Activated T-helper 1 cell treated with Interleukin-2 at 50 U/mL for 16 hours (primary cell): ENCODE measurements at places on chromosomes 4 and X.

DNA sequence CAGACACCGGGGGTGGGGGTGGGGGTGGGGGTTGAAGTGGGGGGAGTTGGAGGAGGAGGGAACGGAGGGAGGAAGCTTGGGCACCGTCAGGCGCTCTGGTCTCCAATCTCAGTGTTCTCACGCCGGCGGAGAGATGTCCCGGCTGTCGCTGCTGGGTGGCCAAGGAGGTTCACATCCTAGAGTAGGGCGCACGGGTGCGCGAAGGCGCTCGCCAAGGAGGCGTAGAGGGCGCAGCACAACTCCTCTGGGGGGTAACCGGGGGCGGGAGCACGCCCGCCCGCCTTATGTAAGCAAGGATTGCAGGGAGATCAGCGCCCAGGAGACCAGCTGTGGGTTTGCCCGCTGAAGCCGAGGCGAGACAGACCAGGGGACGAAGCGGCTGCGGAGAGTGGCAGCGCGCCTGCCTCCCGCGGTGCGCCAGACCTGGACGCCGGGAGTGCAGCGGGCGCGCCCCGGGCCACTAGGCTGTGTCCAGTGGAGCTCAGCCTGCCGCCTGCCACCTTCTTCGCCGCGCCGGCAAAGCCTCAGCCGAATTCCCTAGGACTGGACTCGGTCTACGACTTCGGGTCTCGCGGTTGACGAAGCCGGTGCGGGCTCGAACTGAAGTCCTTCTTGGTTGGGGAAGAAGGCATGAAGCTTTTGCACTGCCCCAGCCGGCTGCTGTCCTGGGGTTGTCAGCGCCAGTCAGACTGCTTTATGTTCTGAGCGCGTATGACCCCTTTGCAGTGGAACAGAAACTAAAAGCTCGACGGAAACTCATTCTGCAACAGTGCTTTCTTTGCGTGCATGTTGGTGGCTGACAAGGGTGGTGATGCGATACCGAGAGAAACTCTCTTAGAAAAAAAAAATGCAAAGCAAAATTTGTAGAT is 707 bp upstream of the UNC5C start:
- no peak for DNase-seq

GRCh38 chr4:132001542-132001941 is 1147.6 kb upstream of the PCDH10 start:
- no peak for DNase-seq

- DNase-seq = no peak
Observed at GRCh38 chr4:99408346-99408745, 26.8 kb downstream of the ADH7 start.

DNA sequence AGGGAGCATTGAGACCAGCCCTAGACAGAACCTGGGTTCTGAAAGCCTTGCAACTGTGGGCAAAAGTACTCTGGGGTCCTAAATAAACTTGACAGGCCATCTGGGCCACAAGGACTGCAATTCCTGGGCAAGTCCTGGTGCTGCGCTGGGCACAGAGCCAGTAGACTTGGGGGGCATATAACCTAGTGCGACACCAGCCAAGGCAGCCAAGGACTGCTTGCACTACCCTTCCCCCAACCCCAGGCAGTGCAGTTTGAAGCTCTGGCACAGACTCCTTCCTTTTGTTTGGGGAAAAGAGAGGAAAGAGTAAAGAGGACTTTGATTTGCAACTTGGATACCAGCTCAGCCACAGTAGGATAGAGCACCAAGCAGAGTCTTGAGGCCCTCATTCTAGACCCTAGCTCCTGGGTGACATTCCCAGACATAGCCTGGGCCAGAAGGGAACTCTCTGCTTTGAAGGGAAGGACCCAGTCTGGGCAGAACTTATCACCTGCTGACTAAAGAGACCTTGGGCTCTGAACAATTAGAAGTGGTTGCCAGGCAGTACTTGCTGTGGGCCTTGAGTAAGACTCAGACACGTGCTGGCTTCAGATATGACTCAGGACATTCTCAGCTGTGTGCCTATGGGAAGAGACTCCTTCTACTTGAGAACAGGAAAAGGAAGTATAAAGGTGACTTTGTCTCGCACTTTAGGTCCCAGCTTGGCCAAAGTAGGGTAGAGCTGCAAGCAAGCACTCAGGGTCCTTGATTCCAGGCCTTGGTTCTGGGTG is 522.8 kb downstream of the GLUD2 start:
- no peak for DNase-seq

DNA sequence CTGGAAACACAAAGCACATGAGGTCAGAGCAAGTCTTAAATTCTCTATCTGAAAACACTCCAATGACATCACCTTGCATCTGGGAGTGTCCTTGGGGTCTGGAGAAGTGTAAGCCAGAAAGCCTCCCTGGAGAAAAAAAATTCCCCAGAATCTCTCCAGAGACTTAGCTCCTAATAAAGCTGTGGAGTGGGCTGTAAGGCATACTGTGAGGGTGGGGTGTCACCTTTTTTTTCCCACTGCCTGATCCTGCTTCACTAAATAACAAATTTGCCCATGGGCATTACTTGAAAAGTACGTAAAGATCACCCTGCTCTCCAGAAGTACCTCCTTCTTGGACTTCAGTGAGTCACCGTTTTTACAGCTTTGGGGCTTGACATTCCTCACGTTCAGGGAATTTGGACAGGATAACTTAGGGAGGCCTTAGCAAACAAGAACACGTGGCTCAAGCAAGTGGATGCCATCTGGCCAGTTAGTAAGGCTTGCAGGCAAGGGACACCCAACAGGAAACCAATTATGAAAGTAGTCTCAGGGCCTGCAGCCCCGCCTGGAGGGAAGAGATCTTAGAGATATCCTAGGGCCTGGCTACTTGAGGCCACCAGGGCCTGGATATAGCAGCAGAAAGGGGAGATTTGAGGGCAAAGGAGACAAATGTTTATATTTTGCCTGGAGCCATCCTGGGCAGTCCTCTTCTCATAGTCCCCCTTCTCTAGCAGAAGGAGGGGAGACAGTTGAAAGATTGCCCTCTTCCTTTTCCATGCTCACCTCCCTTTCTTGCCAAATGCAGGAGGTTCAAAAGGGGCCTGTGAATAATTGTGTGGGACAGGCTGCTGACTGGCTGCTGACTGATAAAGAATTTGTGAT is 60.1 kb upstream of the PLAC1 start:
- no peak for DNase-seq

DNA sequence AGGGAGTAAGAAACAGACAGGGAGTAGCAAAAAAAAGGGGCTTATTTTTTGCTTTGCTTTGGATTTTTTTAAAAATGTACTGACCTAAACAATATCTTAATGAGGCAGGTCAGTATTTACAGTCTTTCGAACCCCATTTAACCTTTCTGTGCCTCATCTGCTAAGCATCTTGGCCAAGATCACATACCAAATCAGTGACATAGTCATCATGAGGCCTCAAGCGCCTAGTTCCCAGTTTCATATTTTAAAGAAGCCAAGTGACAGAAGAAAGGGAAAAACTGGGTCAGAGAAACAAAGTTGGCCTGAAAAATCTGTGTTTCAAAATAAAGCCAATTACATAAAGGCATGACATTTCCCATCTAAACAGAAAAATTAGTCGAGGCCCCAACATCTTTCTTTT is 94.6 kb upstream of the WDR44 start:
- no peak for DNase-seq

DNA sequence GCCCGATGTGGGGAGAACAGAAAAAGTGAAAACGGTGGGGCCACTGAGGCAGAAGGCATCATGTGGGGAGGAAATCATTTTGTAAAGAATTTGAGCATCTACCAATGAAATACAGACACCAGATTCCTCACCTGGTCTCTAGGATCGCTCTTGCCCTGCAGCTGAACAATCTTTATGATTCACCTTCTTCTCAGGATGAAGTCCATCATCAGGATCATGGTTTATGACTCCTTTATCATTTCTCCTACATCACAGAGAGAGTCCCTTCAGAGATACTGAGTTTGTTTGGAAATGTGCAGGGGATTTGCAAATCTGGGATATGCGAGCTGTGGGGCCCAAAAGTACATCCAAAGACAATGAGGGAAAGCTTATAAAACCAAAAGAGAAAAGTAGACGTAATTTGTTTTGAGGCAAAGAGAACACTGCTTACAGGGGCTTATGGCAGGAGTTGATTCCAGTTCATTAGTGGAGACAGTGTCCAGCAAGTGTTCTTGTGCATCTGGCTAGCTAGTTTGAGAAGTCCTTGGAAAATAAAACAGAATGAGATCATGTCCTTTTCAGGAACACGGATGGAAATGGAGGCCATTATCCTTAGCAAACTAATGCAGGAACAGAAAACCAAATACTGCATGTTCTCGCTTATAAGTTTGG is 15.3 kb upstream of the ANXA5 start:
- no peak for DNase-seq

GRCh38 chr4:153161226-153161963 is 42.8 kb upstream of the TRIM2 start:
- no peak for DNase-seq

- no peak for DNase-seq
Observed at GRCh38 chr4:89101256-89102161, 9.8 kb upstream of the TIGD2 start.

GRCh38 chrX:78119521-78120227 is 15.6 kb downstream of the PGK1 start:
- DNase-seq = no peak

GRCh38 chrX:54695816-54696487 is 102.1 kb downstream of the ITIH6 start:
- no peak for DNase-seq

DNA sequence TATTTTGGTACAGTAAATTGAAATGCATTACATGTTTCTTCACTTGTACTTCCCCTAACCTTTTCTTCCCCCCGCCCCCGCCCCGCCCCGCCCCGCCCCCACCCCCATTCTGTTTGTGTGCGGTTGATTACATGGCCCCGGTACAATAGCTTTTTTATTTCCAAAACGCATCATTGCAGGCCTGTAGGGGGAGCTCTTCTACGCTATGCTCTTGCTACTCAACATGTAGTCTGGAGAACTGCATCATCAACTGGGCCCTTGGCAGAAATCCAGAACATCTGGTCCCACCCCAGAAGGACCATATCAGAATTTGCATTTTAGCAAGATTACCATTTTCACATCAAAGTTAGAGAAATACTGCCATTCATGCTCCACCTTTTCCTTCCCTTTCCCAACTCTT is 333.3 kb upstream of the DDX53 start:
- DNase-seq = no peak

DNA sequence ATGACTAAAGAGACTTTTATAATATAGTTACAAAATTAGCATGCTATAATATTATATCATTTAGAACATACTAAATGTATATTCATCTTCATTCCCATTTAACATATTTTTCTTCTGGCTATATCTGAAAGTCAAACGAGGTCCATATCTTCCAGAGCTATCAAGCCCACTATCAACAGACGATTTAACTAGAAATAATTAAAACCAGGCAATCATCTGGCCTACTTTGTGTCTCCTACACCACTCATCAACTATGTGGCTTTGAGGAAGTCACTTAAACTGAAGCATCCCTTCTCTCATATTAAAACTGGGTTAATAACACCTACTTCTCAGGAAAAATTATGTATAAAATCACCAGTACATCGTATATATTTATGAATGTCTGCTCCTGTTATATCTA is 1330.5 kb upstream of the PABPC4L start:
- no peak for DNase-seq

- DNase-seq = no peak
Observed at GRCh38 chrX:107766470-107767150, 9.0 kb downstream of the TSC22D3 start.

DNA sequence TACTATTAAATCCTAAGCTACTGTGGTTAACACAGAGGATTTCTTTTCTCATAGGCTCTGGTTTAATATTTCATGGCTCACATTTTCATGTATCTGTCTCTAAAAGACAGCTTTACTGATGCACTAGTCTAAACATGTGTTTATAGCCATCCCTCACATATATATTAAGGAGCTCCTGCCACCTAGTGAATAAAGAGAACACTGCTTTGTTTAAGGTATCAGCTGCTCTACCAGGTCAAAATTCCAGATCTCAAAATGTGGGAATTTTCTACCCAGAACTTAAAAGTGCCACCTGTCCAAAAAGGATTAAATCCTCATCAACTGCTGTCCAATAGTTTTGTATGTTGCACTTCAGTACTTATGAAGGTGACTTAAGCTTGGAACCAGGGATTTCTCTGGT is 188.5 kb upstream of the TEX13C start:
- no peak for DNase-seq

GRCh38 chr4:30720021-30720660 is at the start of gene PCDH7:
Gene PCDH7, plus strand, starts transcription at chr4:30720369. Its CDS starts 1,054 bp downstream, at chr4:30721423.
- no peak for DNase-seq

GRCh38 chr4:181599134-181599533 is 644.1 kb upstream of the TENM3 start:
- no peak for DNase-seq

DNA sequence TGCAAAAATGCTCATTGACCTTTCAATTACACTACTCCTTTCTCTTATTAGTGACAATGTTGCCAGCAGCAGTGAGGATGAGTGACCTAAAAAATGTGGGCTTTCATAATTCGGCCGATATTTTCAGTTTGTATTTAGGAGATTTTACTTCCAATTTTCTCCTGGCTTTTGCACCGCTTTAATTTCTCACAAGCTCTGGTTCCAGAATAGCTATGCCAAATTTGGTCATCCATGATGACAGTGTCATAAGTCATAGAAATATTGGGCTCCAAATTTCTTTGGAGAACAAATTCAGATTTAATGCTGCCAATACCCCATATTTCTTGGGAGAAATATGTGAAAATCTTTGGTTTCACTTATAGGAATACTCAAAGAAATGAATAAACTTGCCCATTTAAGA is 187.7 kb upstream of the HCCS start:
- DNase-seq = no peak

- DNase-seq = no peak
Observed at GRCh38 chr4:165760182-165760581, 112.9 kb upstream of the TLL1 start.

- peak; percentile 66 for DNase-seq
Observed at GRCh38 chr4:663438-664428, 10.3 kb downstream of the ATP5ME start.

- no peak for DNase-seq
Observed at GRCh38 chrX:18654875-18655836, 16.8 kb downstream of the RS1 start.

- DNase-seq = no peak
Observed at GRCh38 chr4:57184378-57185029, 74.3 kb upstream of the IGFBP7 start.

DNA sequence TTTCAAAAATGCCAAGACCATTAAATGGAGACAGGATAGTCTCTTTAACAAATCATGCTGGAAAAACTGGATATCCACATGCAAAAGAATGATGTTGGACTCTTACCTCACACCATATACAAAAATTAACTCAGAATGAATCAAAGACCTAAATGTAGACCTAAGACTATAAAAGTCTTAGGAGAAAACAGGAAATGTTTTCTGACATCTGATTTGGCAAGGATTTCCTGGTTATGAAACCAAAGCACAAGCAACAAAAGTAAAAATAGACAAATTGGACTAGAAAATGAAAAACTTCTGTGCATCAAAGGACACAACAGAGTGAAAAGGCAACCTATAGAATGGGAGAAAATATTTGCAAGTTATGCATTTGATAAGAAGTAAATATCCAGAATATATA is 37.6 kb downstream of the ARFIP1 start:
- no peak for DNase-seq

- DNase-seq = no peak
Observed at GRCh38 chr4:19382993-19383756, 868.5 kb upstream of the SLIT2 start.
